ENCODE measurements at places on chromosomes 16 and 17.
A peak's percentile ranks its signal among the peaks of the same experiment; 100 is the strongest.

DNA sequence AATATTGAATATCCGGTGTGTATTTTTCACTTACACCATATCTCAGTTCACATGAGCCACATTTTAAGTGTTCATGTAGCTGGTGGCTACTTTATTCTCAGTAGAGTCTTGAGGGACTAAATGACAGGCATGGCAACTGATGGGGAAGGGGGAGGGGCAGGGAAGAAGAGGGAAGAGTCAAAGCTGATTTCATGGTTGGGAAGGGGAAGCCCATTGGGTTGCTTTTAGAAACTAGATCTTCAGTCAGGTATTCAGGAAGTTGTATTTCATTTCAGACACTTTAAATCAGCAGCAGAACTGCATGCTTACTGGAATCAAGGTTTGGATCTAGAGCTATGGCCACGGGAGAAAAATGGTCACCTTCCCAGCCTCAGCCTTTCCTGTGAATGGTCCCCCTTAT is 2.9 kb upstream of the WIPI1 start:
- DNase-seq: no peak

GRCh38 chr16:77971306-77972061 is 50.9 kb upstream of the CLEC3A start:
- peak; percentile 65 for DNase-seq

GRCh38 chr16:52825892-52826291 is 226.8 kb downstream of the CHD9NB start:
- no peak for DNase-seq

DNA sequence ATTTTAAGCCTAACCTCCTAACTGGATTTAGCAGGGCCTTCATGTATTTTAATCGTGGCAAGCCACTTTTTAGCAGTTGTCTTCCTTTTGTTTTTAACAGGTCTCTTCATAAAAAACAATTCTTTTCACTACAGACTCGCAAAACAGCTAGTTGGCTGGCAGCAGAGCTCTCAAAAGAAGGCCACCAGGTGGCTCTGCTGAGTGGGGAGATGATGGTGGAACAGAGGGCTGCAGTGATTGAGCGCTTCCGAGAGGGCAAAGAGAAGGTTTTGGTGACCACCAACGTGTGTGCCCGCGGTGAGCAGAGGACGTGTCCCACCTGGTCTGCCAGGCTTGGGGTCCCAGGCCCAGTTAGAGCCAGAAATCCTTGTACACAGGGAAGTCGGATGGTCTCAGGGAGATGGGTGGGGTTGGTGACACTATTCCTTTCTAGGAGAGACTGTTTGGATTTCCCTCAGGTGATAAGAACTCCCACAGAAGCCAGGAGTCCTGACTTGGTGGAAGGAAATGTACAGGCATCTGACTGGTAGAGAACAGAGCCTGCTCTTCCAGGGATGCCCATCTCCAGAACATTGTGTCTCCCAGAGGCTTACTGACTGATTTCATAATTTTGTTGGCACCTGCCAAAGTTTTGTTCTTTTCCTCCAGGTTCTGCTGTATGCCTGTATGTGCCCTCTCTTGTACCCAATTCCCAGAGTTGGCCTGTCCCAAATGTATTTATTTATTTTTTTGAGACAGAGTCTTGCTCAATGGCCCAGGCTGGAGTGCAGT is 14.9 kb upstream of the DDX19A start:
- no peak for DNase-seq

GRCh38 chr16:88131966-88132365 is 180.7 kb downstream of the BANP start:
- DNase-seq: no peak

GRCh38 chr16:81608523-81609209 is 164.1 kb downstream of the CMIP start:
- DNase-seq: no peak

DNA sequence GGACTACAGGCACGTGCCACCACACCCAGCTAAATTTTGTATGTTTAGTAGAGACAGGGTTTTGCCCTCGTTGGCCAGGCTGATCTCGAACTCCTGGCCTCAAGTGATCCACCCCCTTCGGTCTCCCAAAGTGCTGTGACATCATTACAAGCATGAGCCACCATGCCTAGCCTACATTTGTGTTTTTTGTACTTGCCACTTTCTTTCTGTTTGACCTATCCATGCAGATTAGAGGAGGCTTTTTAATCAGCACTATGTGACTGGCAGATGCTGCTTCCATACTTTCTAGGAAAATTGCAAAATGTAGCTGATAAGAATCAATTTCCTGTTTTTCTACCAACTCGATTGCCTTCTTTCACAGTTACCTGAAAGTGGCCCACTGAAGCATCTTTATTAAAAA is 57.3 kb downstream of the B9D1 start:
- no peak for DNase-seq

DNA sequence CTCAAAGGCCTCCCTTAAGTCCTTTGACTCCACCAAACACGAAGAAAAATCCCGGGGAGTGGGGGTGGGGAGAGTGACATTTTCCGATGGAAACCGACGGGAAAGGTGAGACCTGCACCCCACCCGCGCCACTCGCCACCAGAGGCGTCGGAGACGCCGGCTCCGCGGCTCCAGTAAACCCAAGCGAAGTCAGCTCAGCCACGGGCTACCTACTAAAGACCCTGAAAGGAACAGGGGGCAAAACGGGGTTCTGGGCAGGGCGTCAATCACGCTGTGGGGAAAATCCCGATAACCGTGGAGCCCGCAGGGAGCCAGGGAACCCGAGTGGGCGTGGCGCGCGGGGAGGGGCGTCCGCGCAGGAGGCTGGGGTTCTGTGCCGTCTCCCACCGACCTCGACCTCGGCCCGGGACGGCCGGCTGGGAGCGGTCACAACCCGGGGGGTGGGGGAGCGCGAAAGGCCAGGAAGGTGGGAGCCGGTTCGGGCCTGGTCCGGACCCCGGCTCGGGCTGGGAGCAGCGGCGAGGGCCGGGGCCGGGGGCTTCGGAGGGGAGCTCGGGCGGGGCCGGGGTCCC is 565 bp downstream of the WDR45B start:
- no peak for DNase-seq

DNA sequence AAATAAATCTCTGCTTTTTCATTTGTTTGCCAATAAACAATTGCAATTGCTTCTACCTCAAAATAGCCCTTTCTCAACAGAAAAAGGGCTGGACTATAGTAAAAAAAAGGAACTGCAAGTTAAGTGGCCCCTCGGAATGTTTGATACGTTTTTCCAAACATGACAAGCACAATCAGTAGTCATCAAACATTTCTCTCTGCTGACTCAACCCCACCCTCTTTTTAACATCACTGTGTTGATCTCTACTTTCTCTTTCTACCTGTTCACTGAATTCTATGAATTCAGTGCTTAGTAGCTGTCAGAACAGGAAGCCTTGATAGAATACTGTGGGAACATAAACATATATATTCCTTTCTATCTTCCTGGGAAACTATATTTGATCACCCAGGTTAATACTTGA is 116.5 kb upstream of the AXIN2 start:
- no peak for DNase-seq

DNA sequence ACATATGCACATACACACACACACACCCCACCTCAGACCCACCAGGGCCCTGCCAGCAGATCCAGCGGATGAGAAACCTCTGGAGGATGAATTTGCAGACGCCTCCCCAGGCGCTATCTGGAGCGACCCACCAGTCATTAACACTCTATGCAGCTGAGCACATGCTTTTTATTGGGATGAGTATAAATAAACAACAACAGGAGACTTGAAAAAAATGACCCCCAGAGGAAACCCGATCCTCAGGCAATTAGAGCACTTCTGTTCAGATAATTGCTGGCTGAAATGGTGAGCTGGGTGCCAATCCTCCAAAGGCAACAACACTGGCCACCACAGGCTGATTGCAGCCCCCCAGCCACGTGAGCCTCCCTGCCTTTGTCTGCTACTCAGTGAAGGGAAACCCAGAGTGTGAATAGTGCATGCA is 32.9 kb downstream of the DYNLRB2 start:
- DNase-seq: no peak

DNA sequence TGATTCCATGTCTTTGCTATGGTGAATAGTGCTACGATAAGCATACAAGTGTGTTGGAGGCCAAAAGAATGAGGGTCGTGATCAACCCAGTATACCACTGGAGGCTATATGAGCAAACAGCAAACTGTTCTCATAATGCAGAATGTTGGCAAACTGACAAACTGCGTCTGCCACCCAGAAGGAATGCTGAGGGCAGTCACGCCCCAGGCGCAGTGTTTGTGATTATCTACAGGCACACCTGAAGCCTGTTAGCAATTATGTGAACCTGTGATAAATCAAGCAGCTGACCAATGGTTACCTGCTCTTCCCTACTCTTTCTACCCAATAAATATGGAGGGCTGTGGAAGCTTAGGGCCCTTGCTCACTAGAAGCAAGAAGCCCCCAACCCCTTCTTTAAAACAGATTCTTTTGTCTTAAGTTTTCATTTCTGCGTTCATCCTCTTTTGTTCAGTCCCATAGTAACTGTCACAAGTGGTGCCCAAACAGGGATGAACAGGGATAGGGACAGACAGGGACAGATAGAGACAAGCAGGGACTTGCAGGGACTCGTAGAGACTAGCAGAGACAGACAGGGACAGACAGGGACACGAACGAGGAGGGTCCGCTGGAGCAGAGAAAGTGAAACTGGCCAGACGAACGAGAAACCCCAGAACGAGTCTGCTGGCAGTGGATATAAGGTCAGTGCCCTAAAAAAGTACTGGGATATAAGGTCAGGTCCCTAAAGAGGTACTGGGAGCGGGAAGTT is 25.1 kb downstream of the CD300LG start:
- no peak for DNase-seq

DNA sequence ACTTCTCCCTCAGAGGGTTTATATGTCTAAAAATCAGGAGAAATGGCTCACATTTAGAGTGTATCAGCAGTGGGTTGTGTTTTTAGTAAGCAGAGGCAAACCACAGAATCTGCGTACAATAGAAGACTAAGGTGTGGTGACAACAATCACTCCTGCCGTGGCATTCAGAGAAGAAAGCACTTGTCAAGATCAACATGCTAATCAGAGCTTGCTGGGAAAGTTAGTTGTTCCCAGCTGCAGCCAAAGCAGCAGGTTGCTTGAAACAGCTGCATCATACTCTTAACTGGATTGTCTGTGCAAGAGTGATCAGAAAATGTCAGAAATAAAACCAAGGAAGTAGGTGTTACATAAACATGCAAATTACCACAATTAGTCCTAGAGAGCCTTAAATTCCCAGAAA is 616.4 kb downstream of the CDH8 start:
- no peak for DNase-seq

DNA sequence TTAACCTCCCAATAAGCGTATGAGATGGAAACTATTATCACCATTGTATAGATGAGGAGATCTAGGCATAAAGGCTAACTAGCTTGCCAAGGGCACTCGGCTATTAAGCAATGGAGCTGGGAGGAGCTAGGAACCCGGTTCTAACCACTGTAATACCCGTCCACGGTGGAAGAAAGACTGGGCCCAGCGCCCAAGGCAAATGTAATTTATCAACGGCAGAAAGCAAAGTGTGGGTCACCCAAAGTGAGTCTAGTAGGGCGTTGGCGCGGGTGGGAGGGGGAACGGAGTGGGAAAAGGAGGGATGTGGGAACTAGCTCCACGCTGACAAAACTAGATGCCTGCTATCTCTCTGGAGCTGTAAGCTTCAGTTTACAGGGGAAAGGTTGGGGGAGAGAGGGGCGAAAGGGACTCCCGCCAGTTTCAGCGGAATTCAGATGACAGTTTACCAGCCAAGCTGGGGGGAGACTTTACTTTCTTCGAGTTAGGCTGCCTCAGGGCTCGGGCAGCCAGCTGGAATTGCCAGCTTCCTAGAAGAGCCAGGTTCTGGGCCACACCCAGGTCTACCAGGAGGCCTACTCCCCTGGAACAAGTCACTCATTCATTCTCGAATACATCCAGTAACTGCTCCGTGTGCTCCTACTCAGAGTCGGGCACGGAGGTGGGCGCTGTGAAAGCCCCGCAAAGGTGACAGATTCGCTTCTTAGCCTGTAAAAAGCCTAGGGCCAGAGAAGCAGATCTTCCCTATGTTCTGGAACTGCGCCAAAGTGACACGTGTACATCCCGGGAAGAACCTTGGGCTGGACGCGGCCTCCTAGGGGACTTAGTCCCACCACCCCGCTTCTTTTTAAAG is 837 bp downstream of the LRRC59 start:
- no peak for DNase-seq

GRCh38 chr16:69476920-69477443 is 52.6 kb downstream of the CYB5B start:
- no peak for DNase-seq

GRCh38 chr17:64214950-64215349 is 48.1 kb downstream of the TEX2 start:
- no peak for DNase-seq

DNA sequence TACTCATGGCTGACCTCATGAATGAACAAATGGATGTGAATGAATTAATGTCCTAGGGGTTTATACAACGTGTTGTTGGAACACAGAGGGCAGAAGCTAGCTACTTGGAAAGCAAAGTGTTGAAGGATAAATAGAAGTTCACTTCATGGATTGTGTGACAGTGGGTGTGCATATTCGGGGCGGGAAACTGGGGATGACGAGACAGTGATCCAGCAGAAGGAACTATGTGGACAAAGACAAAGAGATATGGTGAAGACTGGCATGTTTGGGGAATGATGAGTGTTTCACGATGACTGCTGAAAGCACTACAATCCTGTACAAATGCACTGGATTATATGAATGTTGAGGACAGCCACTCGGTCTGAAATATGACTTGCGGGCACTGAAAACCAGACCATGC is 250.5 kb upstream of the C16orf82 start:
- DNase-seq: no peak

GRCh38 chr17:7137171-7137943 is 22.7 kb upstream of the ASGR2 start:
- no peak for DNase-seq

DNA sequence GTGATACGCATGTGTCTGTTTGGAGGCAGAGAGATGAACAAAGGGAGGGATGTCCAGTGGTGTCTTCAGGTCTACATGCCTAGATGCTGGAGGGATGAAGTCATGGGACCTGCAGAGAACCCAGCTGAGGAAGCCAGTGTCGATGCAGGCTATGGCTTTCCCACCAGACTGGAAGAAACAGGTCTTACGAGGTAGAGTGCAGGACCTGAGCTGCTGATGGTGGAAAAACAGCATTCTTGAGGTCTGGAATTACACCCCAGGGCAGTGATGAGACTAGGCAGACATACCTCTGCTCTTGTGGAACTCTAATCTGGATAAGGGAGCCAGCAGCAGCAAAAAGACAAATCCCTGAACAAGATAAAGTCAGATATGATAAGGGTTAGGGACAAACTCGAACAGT is 37.4 kb downstream of the ARSG start:
- DNase-seq: no peak

Data from stimulated activated CD8-positive, alpha-beta memory T cell treated with anti-CD3 and anti-CD28 coated beads, Interleukin-15, amount 100 ng/mL, for 1 hour (primary cell).